RWPE1 (cell line): ENCODE measurements at places on chromosomes 3 and 15.

GRCh38 chr3:125386811-125387210 lies 11.7 kb upstream of the ZNF148 start:
- no peak for DNase-seq

DNA sequence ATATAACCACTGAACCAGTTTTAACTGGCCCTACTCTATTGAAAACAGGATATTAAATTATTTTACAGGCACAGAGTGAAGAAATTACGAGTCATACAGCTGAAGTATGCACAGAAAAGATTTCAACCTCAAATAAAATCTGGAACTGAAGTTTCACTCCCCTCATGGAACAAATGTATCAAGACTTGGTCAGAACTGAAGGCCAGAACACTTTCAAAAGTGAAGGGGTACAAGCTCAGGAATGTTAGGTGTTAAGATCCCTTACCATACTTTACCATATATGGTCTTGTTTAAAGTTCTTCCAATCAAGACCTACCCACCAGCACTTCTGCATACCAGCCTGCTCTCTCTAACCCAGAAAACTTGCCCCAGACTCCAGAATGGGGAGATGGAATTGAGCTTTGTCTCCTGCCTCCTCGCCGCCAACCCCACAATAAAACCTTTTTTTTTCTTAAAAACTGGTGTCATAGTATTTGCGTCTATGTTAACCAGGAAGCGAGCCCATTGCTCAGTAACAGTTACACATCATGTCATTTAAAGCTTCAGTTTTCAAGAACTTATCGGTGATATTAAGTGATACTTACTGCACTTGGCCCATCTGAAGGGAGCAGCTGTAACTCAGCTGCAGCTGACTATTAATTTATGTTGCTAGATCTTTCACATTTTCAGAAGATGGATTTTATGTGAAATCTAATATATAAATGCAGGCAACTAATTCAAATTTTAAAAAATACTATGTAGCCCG lies 59.9 kb downstream of the OXSM start:
- DNase-seq, result no peak

GRCh38 chr15:69359722-69360121 lies 54.4 kb upstream of the KIF23 start:
- no peak for DNase-seq

- DNase-seq, result no peak
These were observed 10.0 kb downstream of the MYO5A start for GRCh38 chr15:52518487-52519371.

- no peak for DNase-seq
These were observed 104.6 kb downstream of the ATP1B3 start for GRCh38 chr3:141981084-141981483.

- no peak for DNase-seq
These were observed 57.4 kb downstream of the CPA3 start for GRCh38 chr3:148922467-148922866.

GRCh38 chr15:91484141-91484540 lies 369.4 kb upstream of the SLCO3A1 start:
- no peak for DNase-seq

GRCh38 chr3:128619146-128619890 lies 31.3 kb downstream of the RPN1 start:
- DNase-seq, result peak; percentile 63

DNA sequence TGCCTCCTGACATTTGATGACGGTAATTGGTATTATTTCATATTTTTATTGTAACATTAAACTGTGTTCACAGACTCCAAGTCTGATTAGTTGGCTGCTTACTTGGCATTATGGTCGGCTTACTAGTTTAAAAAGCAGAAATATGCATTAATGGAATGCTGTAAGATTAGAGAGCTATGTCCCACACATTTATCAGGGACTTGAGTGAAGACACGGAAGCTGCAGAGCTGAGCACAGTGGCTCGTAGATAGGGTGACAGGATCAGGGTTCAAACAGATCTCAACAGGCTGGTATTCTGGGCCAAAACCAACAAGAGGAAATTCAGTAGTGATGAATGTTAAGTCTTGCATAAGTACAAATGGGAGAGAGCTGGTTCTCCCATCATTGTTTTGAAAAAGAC lies 113.8 kb downstream of the ADAMTSL3 start:
- no peak for DNase-seq

DNA sequence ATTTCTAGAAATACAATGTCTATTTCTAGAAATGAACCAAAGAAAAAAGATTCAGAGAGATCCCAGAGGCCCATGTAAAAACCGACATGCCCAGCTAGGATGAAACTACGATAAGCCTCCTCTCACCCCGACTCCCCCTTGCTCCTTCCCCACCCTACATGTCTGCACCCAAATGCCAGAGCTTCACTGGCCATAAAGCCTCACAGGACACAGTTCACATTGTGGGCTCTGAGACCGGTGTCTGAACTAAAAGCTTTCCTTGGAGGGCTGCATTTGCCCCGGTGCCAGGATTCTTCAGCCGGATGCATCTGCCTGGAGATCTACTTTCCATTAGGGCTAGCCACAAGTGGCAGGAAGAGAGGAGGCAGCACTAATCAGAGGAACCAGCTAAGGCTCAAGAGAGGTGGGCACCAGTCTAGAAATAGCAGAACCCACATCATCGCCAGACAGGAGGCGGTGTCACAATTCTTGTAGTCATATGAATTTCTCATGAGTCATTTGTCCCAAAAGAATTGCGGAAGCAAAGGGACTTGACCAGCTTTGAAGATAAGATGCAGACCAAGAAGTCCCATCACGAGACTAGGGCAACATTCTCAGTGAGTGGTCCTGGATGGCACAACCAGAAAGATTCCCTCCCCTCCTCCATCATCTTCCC lies 353.6 kb downstream of the NTRK3 start:
- no peak for DNase-seq
